ENCODE measurements at places on chromosomes 12 and 14. TPM values are rescaled to one million over a fixed set of nuclear protein-coding genes. Genes with fewer than 3 reads are reported as not detected.

The LRRK2 gene
- 0.84 TPM for total RNA-seq

The TAS2R30 gene
- not detected for total RNA-seq

The GYS2 gene
- total RNA-seq, result not detected

The ZDHHC22 gene
- total RNA-seq, result not detected

The KCNMB4 gene
- 0.45 TPM for total RNA-seq

The ACOT6 gene
- not detected for total RNA-seq

The FAM181A gene
- total RNA-seq, result not detected

The PDE3A gene
- total RNA-seq, result 0.34 TPM

All from bronchus fibroblast of lung (primary cell).